Fibroblast of mammary gland (primary cell): ENCODE measurements at places on chromosomes 11 and 22.

- DNase-seq: no peak
Observed at GRCh38 chr11:119111361-119111925, 4.3 kb downstream of the C2CD2L start.

DNA sequence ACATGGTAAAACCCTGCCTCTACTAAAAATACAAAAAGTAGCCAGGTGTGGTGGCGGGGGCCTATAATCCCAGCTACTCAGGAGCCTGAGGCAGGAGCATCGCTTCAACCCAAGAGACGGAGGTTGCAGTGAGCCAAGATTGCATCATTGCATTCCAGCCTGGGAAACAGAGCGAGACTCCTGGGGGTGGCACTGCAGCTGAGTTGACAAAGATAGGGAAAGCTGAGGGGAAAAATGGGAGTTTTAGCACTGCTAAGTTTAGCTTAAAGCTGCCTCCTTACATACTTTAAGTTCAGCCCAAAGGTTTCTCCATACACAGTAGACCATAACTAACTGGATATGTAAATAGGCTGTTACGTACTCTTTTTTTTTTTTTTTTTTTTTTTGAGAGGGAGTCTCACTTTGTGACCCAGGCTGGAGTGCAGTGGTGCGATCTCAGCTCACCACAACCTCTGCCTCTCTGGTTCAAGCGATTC lies 9.0 kb upstream of the USP28 start:
- peak; percentile 30 for DNase-seq

GRCh38 chr11:61087426-61088119 lies 14.7 kb upstream of the CD5 start:
- no peak for DNase-seq

GRCh38 chr11:10784232-10785145 lies 24.2 kb downstream of the EIF4G2 start:
- DNase-seq: no peak

- DNase-seq: no peak
Observed at GRCh38 chr22:28151151-28151816, 232.2 kb upstream of the PITPNB start.

- DNase-seq: no peak
Observed at GRCh38 chr11:67002297-67002913, 20.5 kb upstream of the SYT12 start.

- peak; percentile 23 for DNase-seq
Observed at GRCh38 chr11:105609832-105610781, at the start of gene GRIA4. TSS of gene GRIA4 (plus strand) at chr11:105610073. CDS start at chr11:105610998, 925 bp downstream.

DNA sequence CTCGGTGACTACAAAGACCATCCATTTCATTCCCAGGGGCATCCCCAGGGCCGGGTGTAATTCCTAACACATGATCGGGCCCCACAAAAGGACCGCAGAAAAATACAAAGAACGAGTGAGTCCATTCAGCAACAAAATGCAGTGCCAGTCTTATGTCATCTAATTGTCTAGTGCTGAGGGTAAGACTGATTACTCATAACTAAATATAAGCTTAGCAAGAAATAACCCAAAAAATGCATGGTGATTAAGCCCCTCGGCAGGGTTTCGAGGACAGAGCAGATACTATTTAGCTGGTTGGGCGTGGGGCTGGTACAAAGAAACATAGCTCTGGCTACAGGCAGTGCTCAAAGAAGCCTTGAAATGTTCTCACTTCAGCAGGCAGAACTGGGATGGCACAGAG lies 1078.9 kb downstream of the OPCML start:
- no peak for DNase-seq

DNA sequence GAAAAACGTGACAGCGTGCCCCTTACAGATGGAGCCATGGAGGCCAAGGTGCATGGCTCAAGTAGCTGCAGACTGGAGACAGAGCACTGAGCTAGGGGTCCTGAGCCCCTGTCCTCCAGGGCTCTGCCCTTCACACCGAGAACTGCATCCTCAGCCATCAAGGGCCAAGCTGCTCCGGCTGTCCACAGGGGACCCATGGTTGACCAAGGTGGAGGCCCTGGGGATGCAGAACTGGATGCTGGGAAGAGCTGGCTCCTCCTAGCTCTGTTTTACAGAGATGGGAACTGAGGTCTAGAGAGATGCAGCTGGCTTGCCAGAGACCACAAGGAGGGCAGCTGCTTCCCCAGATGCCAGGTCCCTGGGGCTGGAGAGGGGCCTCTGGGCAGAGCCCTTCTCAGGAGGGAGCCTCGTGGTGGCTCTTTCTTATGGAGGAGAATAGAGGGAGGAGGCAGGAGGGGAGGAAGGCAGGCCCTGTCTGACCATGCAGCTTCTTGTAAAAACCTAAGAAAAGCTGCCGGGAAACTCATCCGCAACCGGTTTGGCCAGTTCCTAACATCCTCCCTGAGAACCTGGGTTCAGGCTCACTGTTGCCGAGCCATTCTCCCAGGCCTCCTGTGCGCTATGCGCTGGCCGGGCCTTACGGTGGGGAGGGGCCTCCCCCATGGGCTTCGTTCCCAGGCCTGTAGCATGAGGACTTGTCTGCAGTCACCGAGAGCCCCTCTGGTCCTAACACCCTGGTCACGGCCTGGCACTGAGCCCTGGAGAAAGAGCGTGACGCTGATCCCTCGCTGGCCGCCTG lies 80.6 kb downstream of the WNT7B start:
- DNase-seq: no peak

DNA sequence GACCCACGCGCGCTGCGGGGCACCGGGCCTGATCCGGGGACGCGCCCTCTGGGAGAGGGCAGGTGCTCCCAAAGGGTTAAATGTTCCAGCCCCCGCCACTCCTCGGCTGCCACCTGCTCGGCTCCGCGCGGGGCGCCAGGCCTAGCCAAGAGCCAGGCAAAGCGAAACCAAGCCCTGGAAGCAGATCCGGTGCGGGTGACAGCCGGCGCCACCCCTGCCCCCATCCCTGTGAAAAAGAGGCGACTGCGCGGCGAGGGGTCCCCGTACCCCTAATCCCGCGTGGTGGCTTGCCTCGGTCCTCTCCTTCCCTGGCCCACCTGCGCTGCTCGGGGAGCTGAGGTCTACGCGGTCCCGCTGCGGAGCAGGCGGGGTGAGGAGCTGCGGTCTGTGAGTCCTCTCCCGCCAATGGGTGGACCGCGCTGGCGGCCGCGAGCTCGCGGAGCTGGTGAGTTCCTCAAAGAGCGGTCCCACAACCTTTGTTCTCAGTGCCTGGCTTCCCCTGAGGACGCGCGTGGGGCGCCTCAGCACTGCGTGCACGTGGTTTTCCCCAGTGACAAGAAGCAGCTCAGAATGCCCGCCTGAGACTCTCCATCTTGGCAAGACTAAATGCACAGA lies at the start of gene ME3:
Gene ME3, minus strand, starts transcription at position 610 of the 615 bp plus-strand sequence.
- peak; percentile 49 for DNase-seq

- DNase-seq: no peak
Observed at GRCh38 chr11:118629761-118630661, 22.6 kb downstream of the PHLDB1 start.

DNA sequence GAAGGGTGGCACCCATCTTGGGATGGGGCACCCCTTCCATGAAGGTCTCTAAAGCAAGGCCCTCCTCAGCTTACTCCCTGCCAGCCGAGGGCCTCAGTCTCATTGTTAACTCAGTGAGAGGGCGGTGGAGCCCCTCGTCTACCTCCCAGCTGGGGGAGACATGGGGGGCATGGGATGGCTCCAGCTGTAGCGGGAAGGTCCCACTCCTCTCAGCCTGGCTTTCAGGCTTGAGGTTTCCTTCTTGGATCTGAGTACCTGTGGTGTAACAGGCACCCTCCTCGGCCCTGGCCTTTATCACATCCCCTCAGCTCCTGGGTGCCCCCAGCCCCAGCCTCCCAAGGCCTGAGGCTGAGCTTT lies 2.0 kb downstream of the MIF start:
- no peak for DNase-seq

DNA sequence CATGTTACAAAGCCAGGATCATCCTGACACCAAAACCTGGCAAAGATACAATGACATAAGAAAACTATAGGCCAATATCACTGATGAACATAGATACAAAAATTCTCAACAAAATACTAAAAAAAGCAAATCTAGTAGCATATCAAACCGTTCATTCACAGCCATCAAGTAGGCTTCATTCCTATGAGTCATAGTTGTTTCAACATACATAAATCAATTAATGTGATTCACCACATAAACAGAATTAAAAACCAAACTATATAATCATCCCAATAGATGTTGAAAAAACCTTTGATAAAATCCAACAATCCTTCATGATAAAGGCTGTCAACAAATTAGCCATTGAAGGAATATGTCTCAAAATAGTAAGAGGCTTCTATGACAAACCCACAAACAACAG lies 1007.2 kb upstream of the RAG2 start:
- DNase-seq: peak; percentile 2

DNA sequence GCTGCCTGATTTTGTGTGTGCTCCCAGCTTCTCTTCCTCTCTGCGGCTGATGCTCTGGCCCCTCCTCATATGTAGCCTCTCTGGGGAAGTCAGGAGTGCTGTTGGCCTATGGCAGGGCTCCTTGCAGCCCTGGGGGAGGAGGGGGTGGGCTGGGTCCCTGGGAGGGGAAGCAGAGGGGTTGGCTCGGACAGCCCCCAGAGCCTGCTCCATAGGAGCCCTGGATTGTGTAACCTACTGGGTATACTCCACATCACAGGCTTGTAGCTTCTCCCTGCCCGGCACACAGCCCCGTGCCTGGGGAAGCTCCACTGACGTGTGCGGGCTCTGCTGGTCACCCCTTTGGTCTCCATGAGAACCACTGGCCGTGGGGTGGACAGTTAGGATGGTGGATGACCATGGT lies 113.8 kb downstream of the ST3GAL4 start:
- DNase-seq: no peak

DNA sequence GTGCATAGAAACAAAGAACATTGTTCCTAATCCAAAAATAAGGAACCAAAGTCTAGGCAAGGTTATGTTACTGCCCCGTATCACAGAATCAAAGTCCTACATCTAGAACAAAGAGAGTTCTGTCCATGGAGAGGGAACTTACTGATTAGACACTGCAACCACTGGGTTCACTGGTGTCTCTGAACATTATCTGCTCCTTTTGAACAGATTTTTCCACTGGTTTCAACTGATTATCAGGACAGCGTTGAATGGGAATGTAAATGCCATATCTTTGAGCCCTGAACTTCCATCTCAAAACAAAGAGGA lies 20.1 kb upstream of the OR8D2 start:
- DNase-seq: no peak

- DNase-seq: peak; percentile 62
Observed at GRCh38 chr11:129620237-129621104, 195.2 kb upstream of the TMEM45B start.
